Stimulated activated CD4-positive, alpha-beta T cell treated with anti-CD3 and anti-CD28 coated beads, Interleukin-1b, Interleukin-23, amount 100 ng/mL, for 4 hours (primary cell): ENCODE measurements at places on chromosomes 5 and 9.

- no peak for DNase-seq
Observed at GRCh38 chr5:61020415-61020814, 75.4 kb downstream of the NDUFAF2 start.

DNA sequence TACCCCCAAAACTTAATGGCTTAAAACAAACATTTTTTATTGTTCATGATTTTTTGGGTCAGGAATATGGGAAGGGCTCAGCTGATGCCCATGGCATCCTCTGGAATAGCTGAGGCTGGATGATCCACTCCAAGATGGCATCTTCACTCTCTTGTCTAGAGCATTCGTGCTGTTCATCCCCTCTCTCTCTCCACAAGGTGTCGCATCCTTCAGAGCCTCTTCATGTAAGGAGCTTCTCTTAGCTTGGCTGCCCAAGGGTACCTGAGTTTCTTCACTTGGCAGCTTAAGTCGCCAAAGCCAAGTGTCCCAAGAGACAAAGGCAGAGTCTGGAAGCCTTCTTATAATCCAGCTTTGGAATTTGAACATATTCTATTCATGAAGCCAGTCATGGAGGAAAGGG lies 294.7 kb downstream of the CHSY3 start:
- DNase-seq = no peak

DNA sequence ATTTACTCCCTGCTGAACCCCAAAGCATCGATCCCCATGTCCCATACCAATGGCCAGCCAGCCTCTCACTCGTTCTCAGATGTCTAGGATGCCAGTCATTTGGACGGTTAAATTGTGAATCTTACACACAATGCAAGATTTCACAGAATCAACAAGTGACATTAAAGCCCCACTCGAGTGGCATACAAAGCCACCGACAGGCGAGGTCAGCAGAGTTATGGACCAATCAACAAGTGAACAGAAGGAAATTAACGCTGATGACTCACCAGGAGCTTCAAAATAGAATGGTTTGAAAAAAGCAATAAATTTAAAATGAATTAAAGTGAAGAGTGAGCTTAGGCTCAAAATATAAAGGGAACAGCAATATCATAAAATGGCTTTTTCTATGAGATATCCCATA lies 8.2 kb upstream of the RUFY1 start:
- no peak for DNase-seq

- no peak for DNase-seq
Observed at GRCh38 chr5:163893281-163893680, 387.9 kb downstream of the MAT2B start.

GRCh38 chr9:134073500-134073899 lies 5.7 kb upstream of the BRD3 start:
- DNase-seq = no peak
